Cortex of kidney (tissue), 1 donor: ENCODE measurements at places on chromosomes 2 and 18.

GRCh38 chr2:213251618-213252017 lies 32.6 kb upstream of the SPAG16 start:
- no peak for DNase-seq

DNA sequence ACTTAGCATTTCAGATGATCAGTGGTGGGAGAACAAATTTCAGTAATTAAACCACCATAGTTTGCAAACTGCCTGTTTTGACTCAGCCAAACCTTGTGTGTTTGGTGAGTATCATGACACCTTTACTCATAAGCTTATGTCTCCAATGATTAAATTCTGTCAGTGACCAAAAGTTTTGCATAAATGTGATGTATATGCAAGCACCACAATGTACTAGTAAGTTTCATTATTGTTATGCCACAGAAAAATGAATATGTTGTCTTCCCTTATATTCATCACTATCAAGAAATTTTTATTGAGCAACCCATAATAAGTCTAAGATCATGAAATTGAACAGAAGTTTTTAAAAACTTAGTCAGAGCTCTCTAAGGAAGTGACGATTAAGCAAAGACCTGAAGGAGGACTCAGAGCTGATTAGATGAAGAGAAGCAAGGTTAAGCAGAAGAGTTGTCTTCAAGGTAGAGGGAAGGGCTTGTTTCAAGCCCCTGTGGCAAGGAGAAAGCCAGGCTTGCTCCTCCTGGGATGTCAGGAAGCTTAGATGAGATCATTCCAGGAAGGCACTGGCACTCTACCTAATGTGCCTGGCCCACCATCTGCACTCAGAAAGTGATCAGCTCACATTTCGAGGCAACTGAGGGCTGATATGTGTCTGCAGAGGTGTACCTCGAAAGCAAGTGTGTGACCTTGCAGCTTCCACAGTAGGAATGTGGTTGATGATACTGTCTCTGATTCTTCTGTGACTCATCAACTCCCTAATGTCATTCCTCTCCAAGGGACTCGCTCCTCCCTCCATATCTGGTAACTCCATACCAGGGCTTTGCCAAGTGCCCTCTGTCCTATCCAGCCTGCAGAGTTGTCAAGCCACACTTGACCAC lies 54.7 kb downstream of the KCTD18 start:
- no peak for DNase-seq

DNA sequence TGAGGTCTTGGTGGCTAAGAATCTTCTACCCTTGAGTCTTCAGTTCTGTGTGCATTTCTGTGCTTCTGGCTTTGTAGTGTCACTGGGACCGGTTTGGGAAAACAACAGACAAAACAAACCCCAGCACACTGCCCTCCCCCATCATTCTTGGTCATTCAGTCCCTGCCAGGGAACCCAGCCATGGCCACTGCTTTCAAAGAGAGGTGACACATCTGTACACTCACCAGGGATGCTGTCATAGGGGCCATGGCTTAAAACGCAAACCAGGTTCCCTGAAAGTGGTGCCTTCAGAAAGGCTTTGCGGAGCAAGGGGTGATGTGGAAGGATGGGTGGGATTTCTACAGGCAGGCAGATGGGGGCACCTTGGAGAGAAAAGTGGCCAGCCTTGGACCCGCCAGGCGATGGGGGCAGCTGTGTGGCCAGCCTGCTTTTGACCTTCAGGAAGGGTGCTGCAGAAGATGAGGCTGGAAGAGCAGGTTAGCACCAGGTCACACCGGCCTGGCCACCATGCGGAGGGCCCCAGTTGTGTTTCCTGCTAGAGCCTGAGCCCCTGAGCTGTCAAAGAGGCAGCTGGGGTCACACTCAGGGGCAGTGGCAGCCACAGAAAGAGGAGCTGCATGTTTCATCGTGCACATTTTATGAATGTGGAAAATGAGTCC lies 101.3 kb downstream of the INHBB start:
- DNase-seq: no peak

GRCh38 chr2:127818241-127818640 lies 7.3 kb upstream of the WDR33 start:
- DNase-seq: no peak

GRCh38 chr2:11998626-11999378 lies 252.4 kb downstream of the LPIN1 start:
- DNase-seq: no peak

DNA sequence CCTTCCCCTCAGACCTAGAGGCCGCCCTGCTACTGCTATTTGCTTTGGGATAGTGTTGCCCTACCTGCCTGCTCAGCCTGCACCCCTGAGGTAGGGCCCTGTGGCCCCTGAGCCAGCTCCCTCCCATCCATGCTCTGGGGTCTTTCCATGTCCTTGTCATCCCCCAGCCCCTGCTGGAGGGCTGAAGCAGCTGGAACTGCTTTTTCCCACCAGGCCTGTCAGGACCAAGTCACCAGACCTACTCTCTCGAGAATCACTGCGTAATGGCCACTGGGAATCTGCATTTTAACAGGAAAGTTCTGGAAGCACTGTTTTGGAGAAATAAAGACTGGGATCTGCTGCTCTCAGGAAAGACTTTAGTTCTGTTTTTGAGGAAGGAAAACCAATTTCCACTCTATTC lies 20.2 kb upstream of the SLC35F6 start:
- DNase-seq: no peak

- no peak for DNase-seq
Observed at GRCh38 chr2:80396276-80396675, 91.7 kb upstream of the LRRTM1 start.

DNA sequence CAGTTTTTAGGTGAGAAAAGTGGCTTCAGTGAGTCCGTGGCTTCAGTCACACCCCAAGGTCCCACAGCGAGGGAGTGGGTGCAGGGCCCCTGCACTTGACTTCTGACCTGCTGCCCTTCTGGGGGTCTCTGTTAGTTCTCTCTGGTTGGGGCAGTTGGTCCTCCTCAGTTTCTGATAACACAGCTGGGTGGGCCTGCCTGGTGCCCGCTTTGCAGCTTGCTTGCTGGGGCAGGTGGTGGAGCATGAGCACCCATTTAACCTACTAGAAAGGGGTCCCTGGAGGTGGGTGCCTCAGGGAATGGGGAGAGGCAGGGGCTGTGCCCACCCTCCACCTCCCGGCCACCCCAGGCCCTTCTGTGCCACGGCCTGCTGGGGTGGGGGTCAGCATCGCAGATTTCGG lies 83.2 kb downstream of the ASB1 start:
- DNase-seq: no peak

- DNase-seq: no peak
Observed at GRCh38 chr2:47162780-47163179, 7.7 kb upstream of the STPG4 start.

- no peak for DNase-seq
Observed at GRCh38 chr2:156986339-156986988, 271.0 kb upstream of the GALNT5 start.

GRCh38 chr2:64831134-64831976 lies 157.8 kb upstream of the SLC1A4 start:
- no peak for DNase-seq

GRCh38 chr2:74511104-74511989 lies 2.9 kb upstream of the TLX2 start:
- DNase-seq: no peak

- no peak for DNase-seq
Observed at GRCh38 chr18:57807336-57808117, 4.4 kb upstream of the ATP8B1 start.

GRCh38 chr2:42854207-42854818 lies 61.9 kb upstream of the HAAO start:
- DNase-seq: no peak

DNA sequence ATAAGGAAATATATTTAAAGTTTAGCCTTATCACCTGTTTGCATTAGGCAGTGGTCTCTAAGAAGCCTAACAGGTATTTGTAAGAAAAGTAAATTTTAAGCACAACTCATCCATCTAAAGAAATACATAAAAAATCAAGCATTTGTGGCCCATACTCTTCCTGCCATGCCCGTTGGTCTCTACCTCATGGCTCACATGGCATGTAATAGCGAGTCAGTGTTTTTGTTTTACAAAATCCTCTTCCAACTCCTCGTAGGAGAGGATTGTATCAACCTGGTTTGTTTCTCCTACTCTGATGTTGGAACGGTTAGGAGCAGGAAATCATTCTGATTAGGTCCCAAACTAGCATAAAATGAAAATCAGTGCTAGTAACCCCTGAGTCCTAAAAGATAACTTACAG lies 91.8 kb downstream of the FMNL2 start:
- no peak for DNase-seq

GRCh38 chr2:28842042-28842441 lies 28.1 kb downstream of the TRMT61B start:
- no peak for DNase-seq

GRCh38 chr2:467543-467891 lies 179.6 kb upstream of the ALKAL2 start:
- no peak for DNase-seq

- DNase-seq: no peak
Observed at GRCh38 chr18:6399776-6400175, 14.9 kb downstream of the L3MBTL4 start.

DNA sequence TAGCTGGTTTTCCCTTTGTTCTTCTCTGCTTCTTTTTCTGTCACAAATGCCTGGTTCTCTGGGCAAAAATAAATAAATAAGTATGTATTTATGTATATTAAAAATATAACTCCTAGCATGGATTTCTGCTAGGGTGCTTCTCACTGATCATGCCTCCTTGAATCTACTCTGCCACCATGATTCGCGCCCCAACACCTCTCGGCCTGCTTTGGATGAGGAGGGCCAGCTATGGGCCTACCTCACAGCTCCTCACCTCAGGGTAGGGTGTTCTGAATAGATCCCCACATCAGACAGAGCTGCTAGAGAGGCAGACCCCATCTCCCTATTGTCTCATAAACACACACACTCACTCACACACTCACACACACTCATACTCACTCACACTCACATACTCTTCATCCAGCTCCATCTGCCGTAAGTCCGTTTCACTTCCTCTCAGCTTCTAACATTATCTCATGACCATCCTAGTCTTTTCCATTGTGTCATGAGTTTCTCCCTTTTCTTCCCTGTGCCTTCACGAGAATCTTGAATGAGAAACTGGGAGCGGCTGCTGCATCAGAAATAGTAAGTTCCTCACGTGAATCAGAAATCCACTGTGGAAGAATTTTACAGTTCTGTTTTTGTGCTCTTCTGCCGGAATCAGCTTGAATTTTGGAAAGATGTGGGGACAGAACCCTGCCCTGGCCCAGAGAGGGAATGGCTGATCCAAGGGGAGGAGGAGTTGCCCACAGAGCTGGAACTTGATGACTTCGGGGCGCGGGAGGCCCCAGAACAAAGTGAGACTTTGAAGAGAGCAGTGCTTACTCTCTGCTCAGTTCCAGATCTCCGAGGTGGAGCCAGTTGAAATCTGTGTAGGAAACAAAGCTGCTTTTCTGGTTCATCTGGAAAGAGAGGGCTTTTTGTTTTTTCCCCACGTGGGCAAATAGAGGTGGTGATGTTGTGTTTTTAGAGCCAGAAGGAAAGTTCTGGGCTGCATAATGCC lies 20.9 kb downstream of the ANXA4 start:
- no peak for DNase-seq

DNA sequence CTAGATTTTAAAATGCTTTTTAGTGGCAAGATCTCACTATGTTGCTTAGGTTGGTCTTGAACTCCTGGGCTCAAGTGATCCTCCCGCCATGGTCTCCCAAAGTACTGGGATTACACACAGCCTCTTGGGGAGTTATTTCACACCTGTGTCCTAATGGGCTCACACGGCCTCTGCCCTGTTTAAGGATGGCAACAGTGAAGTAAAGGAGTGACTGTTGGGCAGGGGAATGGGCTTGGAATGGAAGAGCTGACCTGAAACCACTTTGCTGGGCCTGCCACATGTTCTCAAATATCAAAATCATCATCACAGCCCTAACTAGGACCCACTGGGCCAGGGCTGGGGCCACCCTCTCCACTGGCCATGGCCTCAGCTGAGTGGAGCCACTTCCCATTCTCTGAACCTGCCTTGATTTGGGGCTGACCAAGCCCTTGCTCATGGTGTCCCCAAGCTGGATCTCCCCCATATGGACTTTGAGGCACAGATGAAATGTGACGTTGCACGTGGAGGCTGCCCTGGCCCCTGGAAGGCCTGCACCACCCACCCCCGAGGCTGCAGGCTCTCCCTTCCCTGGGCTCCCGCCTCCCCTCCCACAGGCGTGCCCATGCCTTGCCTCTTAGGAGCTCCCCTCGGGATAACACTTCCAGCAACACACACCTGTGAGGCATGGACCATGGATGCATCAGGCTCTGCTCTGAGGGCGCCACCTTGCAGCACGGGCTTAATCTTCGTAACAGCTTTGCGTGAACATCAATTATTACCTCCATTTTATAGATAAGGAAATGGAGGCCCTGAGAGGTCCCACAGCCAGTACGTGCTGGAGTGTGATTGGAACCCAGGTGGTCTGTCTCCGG lies 71.8 kb upstream of the SMAD7 start:
- no peak for DNase-seq

DNA sequence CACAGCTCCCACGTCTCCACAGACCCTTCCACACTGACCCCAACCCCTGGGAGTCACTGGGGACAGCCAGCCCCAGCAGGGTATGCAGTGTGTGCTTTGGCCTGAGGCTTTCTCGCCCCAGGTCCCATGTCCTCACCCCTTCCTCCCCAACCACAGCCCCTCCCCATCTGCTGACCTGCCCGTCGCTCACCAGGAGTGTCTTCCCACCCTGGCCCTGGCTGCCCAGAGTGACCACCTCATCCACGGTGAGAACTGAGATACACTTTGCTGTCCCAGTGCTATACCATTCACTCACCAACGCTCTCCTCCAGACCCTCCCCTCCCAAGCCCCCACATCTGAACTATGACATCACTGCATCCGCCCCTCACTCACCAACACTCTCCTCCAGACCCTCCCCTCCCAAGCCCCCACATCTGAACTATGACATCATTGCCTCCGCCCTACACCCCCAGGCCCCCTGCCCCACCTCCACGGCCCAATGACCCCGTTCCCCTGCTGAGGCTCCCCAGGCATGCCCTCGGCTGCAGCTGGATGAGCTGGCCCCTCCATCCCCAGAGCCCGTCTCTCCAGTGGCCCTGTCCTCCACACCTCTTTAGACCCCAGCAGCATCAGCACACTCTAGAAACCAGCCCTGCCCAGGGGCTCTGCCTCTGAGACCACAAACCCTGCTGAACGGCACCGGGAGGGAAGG lies 55.2 kb downstream of the ANKMY1 start:
- DNase-seq: no peak

DNA sequence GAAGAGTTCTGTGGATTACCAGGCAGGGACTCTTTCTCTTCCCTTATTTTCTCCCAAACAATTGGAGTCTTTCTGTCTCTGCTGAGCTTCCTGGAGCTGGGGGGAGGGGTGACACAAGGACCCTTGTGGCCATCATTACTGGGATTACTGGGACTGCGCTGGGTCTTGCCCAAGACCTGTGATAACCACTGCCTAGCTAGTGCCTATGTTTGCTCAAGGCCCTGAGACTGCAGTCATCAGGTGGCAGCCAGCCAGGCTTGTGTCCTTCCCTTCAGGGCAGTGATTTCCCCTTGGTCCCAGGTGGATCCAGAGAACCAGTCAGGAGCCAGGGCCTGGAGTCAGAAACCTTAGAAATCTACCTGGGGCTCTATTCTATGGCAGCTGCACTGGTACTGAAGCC lies 355.6 kb downstream of the PARD3B start:
- no peak for DNase-seq

- peak; percentile 23 for DNase-seq
Observed at GRCh38 chr2:19863303-19864041, 38.3 kb downstream of the TTC32 start.
